ENCODE measurements at places on chromosomes 3 and 15.

DNA sequence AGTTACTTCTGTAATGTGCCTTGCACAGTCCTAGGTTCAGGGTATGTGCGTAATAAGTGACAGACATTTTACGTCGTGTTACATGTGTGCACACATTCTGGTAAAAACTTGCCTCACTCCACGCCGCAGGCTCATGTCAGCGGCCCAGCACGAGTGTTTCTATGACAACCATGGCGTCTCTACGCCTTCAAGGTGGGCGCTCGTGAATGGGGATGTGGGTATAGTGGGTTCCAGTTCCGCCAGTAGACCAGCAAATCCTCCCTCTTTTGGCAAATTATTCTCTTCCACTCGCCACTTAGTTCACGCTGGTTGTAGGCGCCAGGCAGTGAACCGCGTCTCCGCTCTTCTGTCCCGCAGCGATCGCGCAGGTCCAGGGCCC lies 40.3 kb downstream of the CHST14 start:
- no peak for DNase-seq

DNA sequence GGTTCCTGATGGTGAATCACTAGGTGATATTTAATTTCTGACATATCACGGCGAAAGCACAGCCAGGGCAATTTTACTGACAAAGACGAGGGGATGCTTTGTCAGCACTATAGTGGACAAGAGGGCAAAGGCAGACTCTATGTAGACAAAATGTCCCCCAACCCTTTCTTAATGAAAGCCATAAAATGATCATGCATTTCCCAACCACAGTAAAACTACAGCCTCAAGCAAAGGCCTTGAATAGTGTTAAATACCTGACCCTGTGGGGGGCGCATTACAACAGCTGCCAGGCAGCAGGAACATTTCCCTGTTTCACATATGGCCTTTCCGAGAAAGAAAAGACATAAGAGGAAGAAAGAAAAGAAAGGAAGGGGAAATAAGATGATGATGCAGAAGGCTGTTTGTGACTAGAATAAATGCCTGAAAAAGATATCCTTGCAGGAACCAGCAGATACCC lies 49.5 kb downstream of the GLDN start:
- no peak for DNase-seq

DNA sequence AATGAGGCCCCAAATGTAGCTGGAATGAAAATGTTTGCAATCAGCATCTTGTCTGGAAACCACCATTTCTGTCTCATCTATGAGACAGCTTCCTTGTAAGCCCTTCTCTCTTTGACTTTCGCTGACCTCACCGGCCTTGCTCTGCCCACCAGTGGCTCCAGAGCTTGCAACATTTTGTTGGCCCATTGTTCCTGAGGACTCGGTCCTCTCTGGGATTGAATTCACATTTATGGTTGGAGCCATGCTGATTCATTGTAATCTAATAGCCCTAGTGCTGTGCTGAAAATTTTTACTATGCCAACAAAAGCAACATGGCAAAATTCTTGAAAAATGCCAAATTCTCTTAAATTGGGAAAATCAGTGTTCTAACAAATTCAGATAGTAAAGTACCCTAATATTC lies 37.2 kb downstream of the ABHD5 start:
- peak; percentile 26 for DNase-seq

- no peak for DNase-seq
These were observed at the start of gene GPR171 for GRCh38 chr3:151203051-151203420. Gene GPR171 (minus strand): TSS chr3:151203216. CDS start chr3:151199386, 3,830 bp downstream.

- DNase-seq: no peak
These were observed 129.1 kb upstream of the MEF2A start for GRCh38 chr15:99436542-99437314.

- no peak for DNase-seq
These were observed 5.9 kb upstream of the INAFM2 start for GRCh38 chr15:40317580-40317979.

GRCh38 chr3:97646932-97647331 lies 117.6 kb upstream of the ARL6 start:
- DNase-seq: no peak

DNA sequence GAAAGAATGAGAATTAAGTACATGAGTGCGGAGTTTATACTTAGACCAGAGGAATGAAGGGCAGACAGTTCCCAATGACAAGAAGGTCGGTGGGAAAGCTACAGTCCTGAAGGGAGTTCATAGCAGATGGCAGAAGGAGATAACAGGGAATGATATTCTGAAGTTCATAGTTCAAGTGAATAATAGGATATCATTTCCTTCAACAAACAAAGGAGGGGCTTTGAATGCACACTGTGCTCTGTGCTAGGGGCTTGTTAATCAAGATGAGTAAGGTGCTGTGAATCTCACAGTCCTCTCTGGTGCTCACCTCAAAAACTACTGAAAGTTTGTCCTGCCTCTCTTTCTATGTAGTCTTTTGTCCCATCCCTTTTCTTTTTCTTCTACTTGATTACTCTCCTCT lies 41.9 kb downstream of the SIDT1 start:
- DNase-seq: no peak

- no peak for DNase-seq
These were observed 6.0 kb downstream of the MECOM start for GRCh38 chr3:169657351-169658124.

- no peak for DNase-seq
These were observed 11.8 kb upstream of the PLXND1 start for GRCh38 chr3:129618186-129618820.

- DNase-seq: peak; percentile 11
These were observed 108.5 kb downstream of the PLCL2 start for GRCh38 chr3:16993227-16993626.

- no peak for DNase-seq
These were observed 23.5 kb downstream of the NR1D2 start for GRCh38 chr3:23968463-23969184.

DNA sequence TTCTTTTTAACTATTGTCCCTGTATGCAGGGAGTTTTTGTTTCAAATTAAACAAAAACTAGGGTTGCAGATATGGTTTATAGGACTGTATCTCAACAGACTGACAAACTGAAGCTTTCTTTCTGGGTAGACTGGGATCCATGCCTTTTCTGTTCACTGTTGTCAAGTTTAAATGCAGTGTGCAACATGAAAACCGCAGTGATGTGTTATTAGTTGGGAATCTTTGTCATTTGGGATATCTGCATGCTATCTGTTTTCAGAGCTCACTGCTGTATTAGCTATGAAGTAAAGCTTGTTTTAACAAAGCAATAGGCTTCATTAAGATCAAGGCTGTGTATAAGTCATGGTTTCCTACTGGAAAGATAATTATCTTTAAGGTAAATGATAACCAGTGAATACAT lies 21.4 kb upstream of the MCF2L2 start:
- no peak for DNase-seq

DNA sequence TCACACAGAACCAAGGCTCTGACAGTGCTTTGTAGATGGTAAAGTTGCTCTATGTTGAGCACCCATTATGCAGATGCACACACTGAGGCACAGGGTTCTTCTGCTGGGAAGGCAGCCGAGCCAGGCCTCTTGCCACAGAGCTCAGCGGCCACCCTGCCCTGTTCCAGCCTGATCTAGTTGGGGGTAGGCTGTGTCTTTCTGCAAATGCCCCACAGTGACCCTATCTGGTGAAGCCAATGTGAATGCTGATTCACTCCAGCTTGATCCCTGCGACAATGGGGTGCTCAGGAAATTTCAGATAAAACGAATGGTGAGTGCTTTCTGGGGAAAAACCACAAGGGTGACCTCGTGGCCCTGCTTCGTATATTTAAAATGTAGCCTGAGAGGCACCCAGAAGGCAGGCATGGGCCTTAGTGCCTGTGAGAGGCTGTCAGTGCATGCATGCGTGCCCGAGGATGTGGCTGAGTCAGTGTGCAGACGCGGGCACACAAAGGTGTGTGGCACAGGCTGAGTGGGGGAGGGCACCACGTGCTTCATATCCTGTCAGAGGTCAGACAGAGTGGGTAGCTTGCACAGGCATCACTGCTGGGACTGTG lies 85.7 kb downstream of the ATP2B2 start:
- DNase-seq: no peak

GRCh38 chr15:73550190-73550589 lies 83.0 kb downstream of the NPTN start:
- no peak for DNase-seq

- DNase-seq: no peak
These were observed 4.2 kb downstream of the KLHL40 start for GRCh38 chr3:42689421-42690014.

DNA sequence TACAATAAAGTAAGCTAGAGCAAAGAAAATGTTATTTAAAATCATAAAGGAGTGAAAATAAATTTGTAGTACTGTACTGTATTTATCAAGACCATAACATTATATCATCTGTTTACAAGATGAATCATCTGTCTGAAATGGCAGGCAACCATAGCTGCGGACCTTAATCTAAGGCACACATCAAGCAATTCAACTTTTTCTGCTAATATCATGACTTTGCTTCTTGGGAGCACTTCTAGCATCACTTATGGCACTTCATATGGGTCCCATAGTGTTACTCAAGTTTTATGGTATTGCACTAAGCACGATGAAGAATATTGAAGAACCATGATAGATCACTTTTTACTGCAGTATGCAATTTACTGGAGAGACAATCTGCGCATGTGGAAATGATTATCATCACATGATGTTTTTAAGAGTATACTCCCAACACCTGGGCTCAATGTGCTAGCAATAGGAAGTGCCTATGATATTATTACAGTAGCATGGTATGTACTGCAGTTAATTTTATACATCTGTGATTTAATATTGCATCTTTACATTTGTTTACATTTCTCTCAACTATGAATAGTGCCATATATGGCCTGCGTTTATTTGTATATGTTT lies 137.7 kb upstream of the NECTIN3 start:
- peak; percentile 65 for DNase-seq

- peak; percentile 97 for DNase-seq
These were observed 50.3 kb downstream of the CHSY1 start for GRCh38 chr15:101201411-101202174.

DNA sequence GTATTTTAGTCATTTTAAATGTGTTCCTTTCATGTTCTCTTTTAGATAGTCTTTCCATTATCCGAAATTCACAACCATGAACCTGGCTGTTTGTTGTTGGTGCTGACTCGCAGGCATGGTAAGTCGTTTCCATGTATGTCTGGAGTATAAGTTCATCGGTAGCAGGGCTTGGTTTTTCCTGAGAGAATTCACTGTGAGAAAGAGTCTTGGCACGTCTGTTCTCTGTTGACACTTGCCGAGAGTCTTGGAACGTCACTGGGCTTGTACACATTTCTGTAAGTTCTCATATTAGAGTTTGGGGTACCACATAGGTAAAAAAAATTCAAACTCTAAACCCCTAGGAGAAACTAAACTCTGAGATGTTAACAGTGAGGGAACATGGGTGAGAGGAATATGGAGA lies 29.4 kb upstream of the EIF4A2 start:
- DNase-seq: peak; percentile 61

DNA sequence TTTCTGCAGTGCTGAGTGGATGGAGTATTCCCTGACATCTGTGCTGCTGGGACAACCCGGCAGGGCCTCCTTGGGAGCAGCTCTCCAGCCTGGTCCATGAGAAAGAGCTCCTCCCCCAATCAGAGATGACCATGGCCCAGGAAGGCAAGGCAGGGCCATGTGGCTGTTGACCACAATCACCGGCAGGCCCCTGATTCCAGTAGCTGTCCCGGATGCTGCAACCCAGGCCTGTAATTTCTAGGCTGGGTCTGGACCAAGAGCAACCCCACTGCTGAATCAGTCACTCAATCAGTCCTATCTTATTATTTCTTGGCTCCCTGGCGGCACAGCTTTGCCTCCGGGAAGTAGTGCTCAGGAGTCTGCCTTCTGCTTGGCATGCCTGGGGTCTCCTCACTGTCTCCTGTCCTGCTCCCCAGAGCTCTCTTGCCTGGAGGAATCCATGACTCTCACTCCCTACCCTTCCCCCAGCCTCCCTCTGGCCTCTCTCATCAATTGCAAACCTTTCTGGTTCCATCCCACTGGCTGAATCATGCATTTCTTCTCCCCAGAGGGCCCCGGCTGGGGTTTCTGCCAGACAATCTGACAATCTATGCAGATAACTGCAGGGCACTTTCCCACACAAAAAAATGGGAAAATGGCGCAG lies 32.6 kb upstream of the ITGA11 start:
- peak; percentile 90 for DNase-seq

DNA sequence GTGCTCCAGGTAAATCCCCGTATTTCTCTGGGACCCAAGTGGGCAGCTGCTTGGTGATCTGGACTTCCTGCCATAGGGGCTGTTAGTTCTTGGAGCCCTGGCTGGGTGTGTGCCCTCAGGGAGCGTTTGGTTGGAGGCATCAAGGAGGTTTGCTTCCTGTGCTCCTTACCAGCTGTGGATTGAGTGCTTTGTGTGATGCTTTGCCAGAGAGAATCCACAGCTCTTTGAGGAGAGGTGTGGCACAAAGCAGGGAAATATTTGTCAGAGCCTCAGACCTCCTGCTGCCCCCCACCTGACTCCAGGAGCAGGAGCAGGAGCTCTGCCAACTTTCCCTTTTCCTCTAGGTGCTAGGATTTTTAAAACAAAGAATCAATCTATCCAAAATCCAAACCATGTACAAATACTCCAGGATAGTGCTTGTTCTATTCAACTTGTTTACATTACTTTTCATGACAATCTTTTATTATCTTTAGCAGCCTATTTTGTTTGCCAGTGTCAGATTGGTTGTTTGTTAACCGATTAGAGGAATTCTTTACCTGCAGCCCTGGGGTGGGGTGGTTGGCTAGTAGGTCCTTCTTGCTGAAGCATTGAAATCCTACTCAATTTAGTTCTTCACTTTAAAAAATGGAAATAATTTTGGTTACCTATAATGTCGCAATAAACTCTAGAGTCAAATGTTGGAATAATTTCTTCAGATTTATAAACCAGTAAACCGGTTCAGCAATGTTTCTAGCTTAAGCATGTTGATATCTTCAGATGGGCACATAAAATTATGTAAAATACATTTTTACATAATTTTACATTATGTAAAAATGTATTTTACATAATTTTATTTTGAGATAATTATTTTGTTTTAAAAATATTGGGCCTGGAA lies 2.5 kb downstream of the CTDSPL start:
- DNase-seq: no peak

DNA sequence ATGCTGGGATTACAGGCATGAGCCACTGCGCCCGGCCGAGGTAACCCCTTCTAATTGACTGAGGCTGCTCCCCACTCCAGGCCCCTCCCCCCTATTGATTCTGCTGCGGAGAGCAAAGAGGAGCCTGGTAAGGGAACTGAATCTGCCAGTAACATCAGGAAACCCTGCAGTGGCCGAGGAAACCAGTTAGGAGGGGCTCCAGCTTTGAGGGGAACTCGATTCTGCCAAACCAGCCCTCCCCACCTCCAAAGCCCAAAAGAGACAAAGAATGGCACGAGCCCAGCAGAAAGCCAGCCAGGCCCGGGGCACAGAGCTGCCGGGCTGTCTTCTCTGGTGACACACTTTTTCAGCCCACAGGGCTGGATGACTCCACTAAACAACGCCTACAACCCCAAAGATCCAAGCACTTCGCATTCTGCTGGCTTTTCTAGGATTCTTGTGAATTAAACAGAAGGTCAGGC lies 15.0 kb upstream of the ACAD9 start:
- no peak for DNase-seq

GRCh38 chr3:2735392-2735894 lies 374.7 kb downstream of the IL5RA start:
- no peak for DNase-seq

- peak; percentile 79 for DNase-seq
These were observed 856 bp downstream of the ZBTB38 start for GRCh38 chr3:141368925-141369794.

- DNase-seq: peak; percentile 95
These were observed 144.7 kb upstream of the ABHD17C start for GRCh38 chr15:80550219-80550907.

- no peak for DNase-seq
These were observed 34.0 kb downstream of the MINDY2 start for GRCh38 chr15:58805095-58805494.

- no peak for DNase-seq
These were observed 14.1 kb upstream of the TOPAZ1 start for GRCh38 chr3:44227632-44228031.

- no peak for DNase-seq
These were observed 27.3 kb downstream of the ABHD2 start for GRCh38 chr15:89115547-89115946.
